NCI-H1048 (cell line): ENCODE measurements at places on chromosomes 7 and 10.

- DNase-seq, result no peak
Measured at GRCh38 chr10:110821508-110821907, 50.2 kb upstream of the PDCD4 start.

GRCh38 chr10:48670978-48671913 is 13.4 kb upstream of the WDFY4 start:
- DNase-seq, result no peak

- DNase-seq, result no peak
Measured at GRCh38 chr10:52965509-52965908, 192.9 kb upstream of the MBL2 start.

DNA sequence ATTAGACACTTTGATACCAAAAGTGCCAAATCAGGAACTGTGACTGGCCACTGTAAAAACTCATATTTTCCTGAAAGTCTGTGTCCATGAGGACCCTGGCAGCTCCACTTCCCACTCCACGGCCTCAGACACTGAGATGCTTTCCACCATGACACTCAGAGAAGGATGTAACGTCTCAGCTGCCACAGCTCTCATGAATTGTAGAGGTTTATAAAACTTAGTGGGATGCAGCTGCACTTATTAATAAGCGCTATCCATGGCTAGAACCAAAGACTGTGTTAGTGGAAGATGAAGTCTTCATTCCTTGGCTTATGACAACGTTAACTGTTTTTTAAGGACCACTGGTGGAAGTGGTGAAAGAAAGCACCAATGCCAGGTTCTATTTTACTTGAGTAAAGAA is 121.0 kb downstream of the ITIH5 start:
- no peak for DNase-seq

GRCh38 chr10:104127411-104127810 is 5.4 kb downstream of the SFR1 start:
- DNase-seq, result no peak

GRCh38 chr7:18212308-18212707 is 184.7 kb upstream of the PRPS1L1 start:
- no peak for DNase-seq

DNA sequence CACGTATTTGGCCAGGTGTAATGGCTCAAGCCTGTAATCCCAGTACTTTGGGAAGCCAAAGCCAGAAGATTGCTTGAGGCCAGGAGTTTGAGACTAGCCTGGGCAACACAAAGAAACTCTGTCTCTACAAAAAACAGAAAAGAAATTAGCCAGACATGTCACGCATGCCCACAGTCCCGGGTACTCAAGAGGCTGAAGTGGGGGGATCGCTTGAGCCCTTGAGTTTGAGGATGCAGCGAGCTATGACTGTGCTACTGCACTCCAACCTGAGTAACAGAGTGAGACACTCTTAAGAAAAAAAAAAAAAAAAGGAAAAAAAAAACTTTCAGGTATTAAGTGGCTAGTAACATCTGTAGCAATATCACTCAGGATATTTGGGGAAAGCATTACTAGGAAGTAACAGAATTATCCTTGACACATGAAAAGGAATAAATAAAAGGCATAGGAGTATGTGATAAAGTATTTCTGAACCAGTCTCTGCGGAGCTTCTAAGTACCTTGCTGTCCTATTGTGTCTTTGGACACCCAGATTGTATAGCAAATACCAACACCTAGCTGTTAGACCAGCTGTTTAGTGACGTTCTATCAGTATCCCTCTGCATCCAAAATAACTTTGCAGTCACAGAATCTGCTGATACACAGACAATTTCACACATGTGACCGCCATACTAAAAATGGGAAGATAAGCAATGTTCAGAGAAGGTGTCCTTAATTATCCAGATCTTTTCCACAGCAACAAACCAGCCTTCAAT is 74.4 kb downstream of the CYTH3 start:
- DNase-seq, result no peak

DNA sequence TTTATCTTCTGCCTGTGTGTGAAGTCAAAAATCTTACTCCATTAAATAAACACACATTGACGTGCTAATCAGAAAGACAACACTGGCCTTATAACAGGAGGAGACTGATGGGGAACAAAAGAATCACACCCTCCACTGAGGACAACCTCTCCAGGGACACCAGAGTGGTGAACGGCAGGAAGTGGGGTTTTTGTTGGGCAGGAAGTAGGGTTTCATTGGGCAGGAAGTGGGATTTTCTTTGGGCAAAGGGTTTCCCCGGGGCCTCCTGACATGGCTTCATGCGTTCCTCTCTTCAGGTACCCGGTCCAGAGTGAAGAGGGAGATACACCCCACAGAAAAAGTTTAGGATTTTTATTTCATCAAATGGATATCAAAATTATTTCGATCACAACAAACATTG is 30.6 kb downstream of the ADARB2 start:
- no peak for DNase-seq

DNA sequence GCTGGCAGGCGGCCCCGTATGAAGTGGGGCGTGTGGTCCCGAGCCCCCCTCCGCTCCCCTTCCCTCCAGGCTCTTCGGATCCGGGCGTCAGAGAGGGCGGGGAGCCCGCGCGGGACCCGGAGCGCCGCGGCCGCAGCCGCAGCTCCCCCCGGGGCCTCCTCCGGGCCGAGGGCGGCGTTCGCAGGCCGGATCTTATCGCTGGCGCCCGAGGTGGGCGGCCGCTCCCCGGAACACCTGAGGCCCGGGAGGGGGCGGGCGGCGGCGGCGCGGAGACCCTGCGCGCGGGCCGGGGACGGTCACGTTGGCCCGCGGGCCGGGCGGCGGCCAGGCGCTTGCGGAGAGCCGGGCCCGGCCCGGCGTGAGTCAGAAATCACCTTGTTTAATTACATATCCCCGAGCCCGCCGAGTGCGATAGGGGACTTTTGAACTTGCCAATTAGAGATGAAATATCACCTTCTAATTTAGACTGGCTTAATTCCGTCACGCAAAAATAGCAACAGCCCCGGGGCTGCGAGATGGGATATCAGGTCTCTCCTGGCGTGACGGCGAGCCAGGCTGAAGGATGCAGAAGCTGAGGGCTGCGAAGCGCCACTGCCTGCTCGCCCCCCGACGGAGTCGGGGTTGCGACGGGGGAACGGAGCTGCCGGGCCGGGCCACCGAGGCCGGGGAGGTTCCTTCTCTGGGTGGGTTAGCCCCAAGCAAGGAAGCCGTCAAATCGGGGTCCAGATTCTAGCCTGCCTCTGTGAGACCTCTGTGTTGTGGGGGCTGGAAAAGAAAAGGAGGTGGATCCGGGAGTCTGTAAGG is 43.4 kb downstream of the LDB3 start:
- no peak for DNase-seq

DNA sequence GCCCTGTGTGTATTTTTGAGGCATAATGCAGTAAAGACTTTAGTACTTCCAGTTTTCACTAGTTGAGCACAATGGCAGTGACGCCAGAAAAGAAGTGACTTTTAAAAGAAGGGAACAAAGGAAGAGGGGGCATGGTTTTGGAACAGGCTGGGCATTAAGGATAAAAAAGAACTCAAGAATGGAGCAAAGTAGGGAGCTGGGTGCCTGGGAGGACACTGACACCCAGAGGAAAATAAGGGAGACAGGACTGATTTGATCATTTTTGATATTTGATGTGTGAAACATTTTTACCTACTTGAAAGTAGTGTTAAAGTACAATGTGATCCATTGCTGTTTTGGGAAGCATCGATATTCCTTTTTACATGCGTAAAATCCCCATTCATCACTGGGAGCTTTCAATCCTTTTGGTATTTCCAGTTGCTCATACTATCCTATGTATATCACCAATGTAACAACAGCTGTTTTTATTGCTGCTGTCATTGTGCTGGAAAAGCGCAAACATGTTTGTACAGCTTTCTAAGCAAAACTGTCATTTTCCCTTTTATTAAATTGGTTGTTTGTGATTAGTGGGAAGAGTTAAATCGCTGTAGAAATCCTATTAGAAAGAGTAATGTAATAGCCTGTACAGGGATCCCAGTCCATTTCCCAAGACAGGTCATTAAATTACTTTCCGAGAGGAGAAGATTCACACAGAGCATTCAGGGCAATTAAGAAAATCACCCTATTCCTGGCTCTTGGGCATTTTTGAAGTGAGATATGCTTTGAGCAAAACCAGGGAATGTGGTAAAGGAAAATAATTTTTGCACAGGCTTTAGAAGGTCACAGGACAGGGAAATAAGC is 85.2 kb downstream of the ADAM12 start:
- DNase-seq, result no peak

- DNase-seq, result no peak
Measured at GRCh38 chr10:70509757-70510147, 31.2 kb downstream of the PALD1 start.

DNA sequence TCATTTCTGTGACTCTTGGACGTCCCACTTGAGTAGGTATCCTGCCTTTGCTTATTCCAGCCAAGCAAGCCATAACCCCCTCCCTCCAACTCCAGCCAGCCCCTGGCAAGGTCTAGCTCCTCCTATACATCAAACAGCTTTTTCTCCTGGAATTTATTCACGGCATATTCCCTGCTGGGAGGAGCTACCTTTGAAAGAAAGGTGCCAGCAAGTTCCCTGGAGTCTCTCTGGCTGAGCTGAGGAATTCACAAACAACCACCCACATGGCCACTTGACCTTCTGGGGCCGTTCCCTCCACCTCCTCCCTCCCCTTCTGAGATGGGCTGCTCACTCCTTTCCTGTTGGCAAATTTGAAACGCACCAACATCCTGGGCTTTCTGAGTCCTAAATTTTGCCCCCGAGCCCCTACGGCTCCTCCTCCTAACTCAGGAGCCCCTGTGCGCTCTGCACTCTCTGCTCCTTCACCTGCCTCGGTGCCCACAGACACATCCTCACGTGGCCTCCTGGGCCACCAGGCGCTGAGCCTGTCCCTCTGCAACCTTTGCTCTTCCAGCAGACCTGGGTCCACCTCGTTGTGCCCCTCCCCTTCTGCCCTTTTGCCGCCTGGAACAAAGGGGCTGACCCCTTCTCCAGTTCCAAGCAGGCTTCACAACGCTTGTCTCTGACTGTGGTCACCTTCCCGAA is 48.0 kb downstream of the HSPA12A start:
- DNase-seq, result no peak

GRCh38 chr7:134963036-134963435 is 23.3 kb upstream of the AGBL3 start:
- DNase-seq, result no peak

GRCh38 chr7:46811529-46811928 is 770.4 kb downstream of the TNS3 start:
- DNase-seq, result no peak

- DNase-seq, result no peak
Measured at GRCh38 chr7:131493581-131493980, 62.8 kb downstream of the PODXL start.

DNA sequence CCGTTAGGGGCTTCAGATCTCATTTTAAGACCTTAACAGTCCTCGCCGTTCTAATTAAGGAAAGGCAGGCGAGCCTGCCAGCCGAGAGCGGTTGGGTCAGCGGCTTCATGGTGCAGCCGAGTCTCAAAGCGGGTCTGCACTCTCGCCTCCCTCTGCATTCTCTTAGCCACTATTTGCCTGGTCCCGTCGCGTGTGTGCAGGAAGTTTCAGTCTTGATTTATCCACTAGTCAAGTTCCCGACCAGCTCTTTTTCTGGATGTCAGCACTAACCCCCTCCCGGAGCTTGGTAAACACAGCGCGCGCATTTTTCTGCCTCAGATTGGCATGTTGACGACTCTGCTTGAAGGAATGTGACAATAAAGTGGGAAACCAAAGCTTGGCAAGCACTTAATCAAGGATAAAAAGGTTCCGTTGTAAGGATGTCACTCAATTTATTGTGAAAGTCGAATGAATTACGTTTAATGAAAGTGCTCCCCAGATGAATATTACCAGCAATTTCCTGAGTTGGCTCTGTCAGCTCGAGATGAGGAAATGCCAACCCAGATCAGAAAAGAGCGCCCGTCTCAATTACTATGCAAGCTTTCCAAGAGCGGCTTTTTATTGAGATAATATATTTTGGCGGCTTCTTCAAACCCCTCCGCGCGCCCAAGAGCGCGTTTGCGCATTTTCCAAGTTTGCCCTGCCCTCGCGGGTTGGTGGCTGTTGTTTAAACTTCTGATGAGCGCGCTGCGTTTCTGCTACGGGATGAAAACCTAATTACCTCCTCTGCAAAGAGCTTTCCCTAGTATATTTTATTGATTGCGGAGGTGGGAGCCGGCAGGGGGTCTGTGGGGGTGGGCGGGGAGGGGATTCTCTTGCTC is 7.9 kb downstream of the NXPH1 start:
- DNase-seq, result no peak

DNA sequence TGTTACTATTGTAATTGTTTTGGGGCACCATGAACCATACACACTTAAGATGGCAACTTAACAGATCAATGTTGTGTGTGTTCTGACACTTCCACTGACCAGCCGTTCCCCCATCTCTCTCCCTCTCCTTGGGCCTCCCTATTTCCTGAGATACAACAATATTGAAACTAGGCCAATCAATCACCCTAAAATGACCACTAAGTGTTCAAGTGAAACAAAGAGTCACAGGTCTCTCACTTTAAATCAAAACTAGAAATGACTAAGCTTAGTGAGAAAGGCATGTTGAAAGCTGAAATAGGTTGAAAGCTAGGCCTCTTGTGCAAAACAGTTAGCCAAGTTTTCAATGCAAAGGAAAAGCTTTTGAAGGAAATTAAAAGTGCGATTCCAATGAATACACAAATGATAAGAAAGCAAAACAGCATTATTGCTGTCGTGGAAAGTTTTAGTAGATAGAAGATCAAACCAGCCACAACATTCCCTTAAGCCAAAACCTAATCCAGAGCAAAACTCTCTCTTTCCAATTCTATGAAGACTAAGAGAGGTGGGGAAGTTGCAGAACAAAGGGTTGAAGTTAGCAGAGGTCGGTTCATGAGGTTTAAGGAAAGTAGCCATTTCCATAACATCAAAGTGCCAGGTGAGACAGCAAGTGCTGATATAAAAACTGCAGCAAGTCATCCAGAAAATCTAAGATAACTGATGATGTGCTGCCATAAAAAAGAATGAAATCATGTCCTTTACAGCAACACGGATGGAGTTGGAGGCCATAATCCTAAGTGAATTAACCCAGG is 90.6 kb downstream of the MTPN start:
- DNase-seq, result no peak

DNA sequence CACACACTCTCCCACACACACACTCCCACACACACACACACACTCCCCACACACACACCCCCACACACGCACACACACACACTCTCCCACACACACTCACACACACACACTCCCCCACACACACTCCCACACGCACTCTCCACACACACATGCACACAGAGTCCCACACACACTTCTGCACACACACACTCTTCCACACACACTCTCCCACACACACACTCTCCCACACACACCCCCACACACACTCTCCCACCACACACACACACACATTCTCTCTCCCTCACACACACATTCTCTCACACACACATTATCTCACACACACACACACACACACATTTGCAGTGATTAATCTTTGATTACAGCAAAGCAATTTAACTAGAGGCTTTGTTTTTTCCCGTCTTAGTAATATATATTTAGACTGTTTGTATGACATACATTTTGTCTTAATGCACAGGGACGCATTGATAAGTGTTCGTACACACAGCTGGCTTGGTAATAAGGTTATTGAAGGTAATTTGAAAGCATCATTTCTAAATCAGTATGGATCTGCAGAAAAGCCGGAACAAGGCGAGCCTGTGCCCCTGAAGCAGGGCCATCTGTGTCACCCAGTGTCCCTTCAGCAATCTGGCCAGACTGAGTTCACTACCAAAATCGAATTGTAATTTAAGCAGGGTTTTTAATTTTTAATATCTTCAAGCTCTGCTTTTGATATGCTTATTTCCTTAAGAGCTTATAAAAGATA is 69.9 kb upstream of the SH2B2 start:
- no peak for DNase-seq

GRCh38 chr10:48480397-48481374 is 124.2 kb downstream of the ARHGAP22 start:
- no peak for DNase-seq

GRCh38 chr7:18420748-18421147 is 74.8 kb upstream of the HDAC9 start:
- peak; percentile 68 for DNase-seq
